Caki2 (cell line): ENCODE measurements at places on chromosomes 11 and 22.

GRCh38 chr11:1087961-1088926 is 13.6 kb downstream of the MUC2 start:
- DNase-seq: no peak

GRCh38 chr11:76756341-76756741 is 26.8 kb upstream of the TSKU start:
- DNase-seq: no peak

DNA sequence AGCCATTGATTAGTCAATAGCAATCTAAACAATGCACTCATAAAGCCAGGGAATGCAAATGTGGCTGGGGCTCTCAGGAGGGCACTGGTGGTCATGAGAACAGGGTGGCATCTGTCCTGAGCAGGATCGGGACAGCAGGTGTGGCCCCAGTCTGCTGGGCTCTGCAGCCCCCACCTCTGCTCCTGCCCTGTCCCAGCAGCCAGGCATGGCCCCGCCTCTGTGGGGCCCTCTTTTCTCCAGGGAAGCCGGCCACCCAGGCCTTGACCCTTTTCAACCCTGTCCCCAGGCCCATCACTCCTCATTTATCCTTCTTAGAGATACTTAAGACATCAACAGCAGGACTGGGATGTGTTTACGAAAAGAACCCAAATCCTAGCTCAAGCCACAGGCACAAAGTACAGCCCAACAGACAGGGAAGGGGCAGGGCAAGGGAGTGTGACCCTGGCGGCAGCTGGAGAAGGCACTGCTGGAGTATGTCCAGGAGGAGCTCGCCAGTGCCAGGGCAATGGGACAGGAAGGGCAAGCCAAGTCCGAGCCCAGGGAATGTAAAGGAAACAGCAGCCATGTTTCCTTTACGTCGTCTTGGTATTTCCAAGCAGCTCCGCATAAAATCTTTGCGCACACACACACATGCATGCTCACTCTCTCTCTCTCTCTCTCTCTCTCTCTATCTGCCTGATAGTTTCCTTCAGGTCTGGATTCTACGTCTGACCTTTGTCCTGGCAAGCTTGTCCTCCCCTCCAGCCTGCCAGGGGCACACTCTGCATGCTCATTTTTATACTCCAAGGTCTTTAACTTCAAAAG is 59.9 kb downstream of the DGCR2 start:
- DNase-seq: no peak

GRCh38 chr11:44634401-44635281 is 69.2 kb downstream of the CD82 start:
- peak; percentile 81 for DNase-seq

DNA sequence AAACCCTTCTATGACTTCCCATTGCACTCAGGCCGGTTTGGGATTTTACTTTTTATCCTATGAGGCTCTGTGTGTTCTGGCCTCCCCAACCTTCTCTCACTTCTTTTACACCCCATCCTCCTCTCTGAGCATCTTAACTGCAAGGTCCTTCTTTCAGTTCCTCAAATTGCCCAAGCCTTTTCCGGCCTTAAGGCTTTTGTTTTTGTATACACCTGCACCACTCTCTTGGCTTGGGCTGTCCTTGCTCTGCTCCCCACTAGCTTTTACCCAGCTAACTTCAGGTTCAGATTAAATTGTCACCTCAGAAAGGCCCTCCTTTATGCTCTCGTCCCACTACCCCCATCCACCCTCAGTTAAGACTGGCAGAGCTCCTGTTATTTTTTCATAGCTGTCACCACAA is 55.5 kb downstream of the FAM83F start:
- DNase-seq: no peak

DNA sequence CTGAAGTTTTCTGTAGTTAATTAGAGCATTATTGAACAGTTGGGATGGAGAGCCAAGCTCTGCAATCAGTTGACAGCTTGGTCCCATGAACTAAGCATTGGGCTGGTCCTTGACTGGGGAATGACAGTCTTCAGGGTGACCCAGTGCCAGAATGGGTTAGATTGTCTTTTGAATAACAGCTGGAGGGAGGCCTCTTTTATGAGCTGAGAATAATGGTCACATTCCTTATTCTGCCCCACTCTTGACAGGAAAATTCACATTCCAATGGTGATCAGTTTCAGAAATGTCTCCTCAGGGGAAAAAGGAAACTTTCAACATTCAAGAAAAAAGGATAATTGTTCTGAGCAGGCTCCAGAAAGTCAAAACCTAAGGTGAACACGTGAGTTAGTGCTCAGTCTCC is 113.9 kb downstream of the KIRREL3 start:
- DNase-seq: no peak

- DNase-seq: peak; percentile 55
These were observed 6.3 kb downstream of the CD44 start for GRCh38 chr11:35145271-35145670.

GRCh38 chr11:33545931-33546330 is 154.7 kb downstream of the C11orf91 start:
- DNase-seq: no peak

DNA sequence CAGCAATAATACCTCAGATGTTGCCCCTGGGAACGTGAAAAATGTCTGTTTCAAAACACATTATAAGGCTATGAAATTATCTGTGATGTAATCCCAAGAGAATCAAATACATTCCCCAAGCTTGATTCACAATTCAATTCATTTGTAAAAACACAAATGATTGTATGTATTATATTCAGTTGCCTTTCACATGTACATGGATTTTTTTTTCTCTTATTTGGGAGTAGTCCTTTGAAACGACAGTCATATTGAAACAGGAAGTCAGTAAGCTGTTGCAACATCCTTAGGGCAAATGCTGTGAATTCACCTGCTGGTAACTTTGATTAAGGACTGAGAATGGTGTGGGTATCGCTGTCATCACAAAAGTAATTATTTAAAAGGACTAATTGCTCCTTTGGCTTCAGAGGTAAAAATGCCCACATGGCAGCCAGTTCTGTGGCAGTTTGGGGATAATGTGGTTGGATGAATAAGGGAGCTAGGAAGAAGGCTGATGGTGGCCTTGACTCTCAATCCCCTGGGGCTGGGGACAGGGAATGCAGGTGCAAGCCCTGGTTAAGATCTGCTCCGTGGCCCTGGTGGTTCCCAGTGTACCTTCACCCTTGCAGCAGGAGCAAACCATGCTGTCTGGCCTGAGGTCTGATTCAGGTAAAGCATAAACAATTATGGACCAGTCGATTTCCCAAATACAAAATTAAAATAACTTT is 13.2 kb downstream of the EHF start:
- DNase-seq: no peak

DNA sequence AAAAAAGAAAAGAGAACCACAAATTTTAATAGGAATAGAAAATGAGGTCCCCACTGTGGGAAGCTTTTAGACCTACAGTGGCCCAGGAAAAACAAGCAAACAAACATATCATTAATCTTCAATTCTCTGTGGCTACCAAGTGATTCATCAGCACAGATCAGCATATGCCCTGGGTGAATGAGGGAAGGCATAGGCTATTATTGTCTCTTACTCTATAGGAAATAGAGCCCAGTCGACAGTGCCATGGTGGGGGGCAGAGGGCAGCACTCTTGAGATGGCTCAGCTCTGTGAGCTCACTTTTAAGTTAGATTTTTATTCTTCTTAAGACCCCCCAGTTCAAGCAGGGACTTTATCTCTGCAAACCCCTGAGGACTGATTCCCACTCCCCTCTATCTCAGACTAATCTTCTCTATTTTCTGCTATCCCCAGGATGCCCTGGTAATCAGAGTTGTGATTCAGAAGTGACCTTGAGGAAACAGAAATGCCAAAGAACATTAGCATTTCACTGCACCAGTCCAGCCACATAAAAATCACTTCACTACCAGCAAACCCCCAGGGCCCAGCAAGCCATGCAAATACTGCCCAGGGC is 9.5 kb upstream of the FEZ1 start:
- no peak for DNase-seq

- no peak for DNase-seq
These were observed 6.2 kb upstream of the TLCD5 start for GRCh38 chr11:120318906-120319305.

GRCh38 chr11:60336767-60337391 is 9.8 kb downstream of the MS4A6E start:
- no peak for DNase-seq

- no peak for DNase-seq
These were observed 34.2 kb downstream of the MICAL2 start for GRCh38 chr11:12144330-12145174.

DNA sequence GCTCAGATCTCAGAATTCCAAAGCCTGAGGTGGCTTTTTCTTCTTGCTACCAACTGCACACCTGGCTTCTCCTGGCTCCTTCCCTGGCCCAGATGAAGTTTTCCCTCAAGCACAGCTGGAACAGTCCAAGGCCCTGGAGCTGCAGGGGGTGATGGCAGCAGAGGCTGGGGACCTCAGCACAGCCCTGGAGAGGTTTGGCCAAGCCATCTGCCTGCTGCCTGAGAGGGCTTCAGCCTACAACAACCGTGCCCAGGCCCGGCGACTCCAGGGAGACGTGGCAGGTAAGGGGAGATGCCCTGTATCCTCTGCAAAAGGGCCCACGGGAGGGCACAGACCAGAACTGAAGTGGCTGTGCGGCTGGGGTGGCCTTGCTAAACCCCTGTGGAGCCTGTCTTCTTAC is 1.2 kb downstream of the TTC36 start:
- DNase-seq: no peak

GRCh38 chr11:30652801-30653200 is 66.6 kb upstream of the MPPED2 start:
- DNase-seq: no peak

- DNase-seq: no peak
These were observed 223.4 kb downstream of the FAM76B start for GRCh38 chr11:95566211-95566610.

GRCh38 chr11:67629386-67630227 is at the start of gene NUDT8:
Gene NUDT8, minus strand, starts transcription at chr11:67629937. Its CDS starts 26 bp downstream, at chr11:67629911.
- peak; percentile 80 for DNase-seq

DNA sequence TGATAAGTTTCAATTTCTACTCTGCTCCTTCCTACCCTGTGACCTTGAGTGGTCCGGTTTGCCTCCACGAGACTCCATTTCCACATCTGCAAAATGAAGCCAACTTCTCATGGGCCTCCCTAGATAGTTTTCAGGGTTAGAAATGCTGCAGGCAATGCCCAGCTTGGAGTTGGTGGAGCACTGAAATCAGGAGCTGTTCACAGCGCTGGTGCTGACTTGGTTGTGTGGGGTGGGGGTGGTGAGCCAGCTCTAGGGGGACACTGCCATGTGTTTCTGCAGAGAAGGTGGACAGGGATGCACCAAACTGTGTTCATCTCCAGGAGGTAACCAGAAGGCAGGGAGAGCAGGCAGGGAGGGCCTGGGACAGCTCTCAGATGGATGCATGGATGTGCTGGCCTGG is 37.0 kb downstream of the SGSM1 start:
- DNase-seq: peak; percentile 18

DNA sequence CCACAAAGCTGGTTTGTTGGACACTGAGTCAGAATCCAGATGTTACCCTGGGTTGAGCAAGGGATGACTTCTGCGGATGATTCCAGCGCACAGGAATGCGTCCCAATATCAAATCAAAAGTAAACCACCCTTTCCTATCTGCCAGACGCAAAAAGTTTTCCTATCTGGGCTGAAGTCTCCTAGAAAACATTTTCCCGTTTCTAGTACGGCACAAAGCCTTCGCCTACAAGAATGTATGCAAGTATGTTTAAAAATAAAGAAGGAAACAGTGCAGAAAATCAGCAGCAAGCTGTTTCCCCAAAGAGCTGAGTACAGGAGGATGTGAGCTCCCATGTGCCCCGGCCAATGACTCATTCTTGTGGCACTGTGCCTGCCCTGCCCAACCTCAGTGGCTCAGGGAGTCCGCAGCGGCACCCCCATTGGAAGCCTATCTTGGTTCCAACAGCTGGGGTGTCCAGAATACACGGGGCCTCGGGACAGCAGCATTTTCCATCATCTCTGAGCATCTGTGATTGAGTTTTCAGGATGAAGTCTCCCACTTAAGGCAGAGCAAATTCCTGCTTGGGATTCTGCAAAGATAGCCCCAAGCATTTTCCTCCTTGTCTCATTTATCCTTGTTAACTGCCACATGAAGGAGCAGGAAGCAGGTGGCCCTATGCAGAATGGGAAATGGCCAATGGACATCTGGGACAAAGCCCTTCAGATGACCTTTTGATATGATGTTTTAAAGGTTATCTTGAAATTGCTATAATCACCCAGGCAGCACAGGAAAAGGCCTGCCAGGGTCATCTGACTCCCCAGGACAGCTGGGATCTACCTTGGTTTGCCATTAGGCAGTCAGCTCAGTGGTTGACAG is 17.5 kb downstream of the KCNJ5 start:
- no peak for DNase-seq

DNA sequence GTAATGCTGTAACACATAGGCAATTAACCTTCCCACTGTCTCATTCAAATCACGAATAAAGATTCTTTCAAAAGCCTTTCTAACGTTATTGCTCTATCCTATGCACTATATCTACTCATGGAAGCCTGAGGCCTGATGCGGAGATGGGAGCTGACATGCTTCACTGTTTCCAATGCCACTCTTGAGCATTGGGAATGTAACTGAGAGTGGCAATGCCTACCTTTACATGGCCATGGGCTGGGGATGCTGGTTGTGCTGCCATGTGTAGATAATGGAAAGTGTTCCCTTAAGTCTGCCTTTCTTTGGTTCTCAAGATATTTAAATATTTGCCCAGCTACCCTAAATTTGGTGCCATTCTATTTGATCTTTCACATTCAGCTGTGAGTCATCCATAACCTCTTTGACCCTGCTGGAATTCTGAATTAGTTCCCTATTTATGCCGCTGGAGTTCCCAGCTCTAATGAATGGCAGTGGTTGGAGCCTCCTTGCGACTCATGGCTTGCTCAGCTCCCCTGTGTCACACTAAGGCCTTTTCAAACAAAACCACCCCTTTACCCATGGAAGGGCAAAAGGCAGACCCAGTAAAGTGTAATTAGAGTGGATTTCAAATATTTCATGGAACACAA is 21.4 kb upstream of the DKK3 start:
- peak; percentile 38 for DNase-seq

DNA sequence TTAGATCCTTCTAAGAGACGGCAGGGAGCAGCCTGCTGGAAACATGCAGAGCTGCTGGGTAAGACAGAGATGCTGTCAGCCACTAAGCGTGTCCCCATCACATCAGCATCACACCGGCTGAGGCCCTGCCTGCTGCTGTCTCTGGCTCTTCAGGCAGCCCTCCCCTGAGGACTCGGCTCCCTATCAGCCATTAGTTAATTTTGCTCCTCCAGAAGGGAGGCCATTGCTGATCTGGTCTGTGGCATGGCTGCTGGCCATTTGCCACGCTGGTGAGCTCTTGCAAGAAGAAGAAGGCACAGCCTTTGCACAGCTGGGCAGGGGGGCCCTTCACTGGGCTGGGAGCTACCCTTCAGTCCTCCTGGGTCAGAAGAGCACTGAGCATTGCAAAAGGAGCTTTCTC is 131.2 kb upstream of the PARVA start:
- no peak for DNase-seq

DNA sequence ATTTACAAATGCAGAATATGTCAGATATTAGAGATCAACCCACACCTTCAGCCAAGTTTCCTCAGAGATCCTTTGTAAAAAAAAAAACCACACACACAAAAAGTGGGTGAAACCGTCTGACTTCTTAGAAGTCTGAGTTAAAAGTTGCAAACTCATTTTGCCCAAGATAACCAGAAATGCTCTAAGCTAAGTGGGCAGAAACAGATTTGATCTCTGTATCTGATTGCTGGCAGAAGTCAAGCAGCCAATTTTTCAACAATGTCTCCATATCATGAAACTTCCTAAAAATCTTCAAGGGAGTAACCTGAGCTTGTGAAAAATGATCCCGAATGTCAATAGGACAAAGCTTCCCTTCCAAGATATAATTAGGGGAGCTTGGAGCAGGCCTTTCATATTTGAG is 28.6 kb upstream of the ATXN10 start:
- no peak for DNase-seq
